ENCODE measurements at places on chromosomes 16 and 17.

DNA sequence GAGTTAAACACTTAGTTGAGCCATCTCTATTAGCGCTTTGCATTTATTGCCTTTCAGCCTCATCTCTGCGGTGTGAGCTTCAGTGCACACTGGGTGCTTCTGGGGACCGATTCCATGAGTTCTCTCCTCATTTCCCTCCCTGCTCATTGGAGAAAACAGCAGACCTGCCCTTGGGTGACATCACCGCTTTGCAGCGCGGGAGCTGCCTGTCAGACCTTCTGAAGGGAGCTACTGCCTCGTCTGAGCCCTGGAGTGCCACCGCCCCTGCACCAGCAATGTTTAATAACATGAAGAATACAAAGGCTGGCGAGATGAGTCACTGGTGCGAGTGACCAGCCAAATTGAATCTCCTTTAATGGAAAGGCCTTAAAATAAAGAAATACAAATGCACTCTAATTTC, 30.2 kb upstream of the CPPED1 start:
- DNase-seq, result no peak

DNA sequence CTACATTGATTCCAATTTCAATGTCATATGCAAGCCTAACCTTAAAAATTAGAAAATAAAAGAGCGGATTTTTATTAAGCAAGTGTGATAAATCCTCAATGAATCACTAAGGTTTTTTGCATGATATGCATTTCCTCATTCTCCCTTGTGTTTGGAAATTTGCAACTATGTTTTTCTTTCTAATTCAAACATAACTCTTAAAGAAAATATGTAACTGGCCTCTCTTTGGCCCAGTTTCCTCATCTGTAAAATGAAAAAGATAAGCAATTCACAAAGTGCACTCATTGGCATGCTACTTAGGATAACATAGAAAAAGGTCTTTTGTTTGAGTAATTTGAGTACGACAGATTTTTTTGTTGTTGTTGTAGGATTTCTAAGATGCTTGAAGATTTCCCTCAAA, 295.5 kb downstream of the CDH11 start:
- DNase-seq, result no peak

GRCh38 chr17:50196826-50197225, 4.6 kb downstream of the COL1A1 start:
- DNase-seq, result no peak

DNA sequence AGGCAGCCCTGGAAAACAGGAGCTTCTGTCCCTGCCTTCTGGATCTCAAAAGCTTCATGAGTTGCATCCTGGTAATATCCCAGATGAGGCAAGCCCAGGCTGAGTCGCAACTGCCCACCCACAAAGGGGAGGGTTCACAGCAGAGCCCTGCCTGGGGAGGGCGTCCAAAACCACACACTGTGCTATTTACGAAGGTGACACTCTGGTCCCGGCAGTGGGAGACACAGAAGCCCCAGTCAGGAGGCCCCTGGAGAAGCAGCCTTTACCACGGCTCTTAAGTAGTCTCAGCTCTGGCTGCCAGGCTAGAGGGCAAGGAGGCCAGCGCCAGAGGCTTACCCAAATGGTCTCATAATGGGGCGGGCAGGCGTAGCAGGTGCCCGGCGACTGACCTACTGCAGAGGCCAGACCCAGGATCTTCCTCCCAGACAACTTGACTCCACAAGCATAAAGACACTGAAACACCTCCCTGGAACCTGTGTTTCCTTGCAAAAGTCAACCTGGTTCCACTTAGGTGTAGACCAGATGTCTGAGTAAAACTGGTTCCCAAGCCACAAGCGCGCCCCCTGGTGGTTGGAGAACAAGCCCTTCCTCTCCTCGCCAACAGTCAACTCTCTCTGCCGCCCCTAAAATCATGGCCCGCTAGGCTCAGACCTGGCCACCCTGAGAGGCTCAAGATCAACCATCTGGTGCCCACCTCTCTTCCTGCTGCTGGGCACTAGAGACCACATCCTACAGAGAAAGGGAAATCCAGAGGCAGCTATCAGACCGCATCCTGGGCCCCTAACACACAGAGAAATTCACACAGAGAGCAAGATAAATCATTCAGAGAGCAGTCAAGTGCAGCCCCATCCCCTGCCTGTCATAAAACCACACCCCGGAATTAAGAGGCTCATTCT, 5.2 kb downstream of the AXIN2 start:
- no peak for DNase-seq
